Mesangial cell (primary cell): ENCODE measurements at places on chromosomes 6 and 20. TPM values are rescaled to one million over a fixed set of nuclear protein-coding genes. Genes with fewer than 3 reads are reported as not detected.

HCRTR2 gene
- total RNA-seq = not detected in 2 replicates

IP6K3 gene
- 0.98 and 8.2 TPM in 2 replicates for total RNA-seq

ZSCAN23 gene
- 0.65 and 7.4 TPM in 2 replicates for total RNA-seq

PTK7 gene
- 132 and 236 TPM in 2 replicates for total RNA-seq

FOXF2 gene
- total RNA-seq = not detected in 2 replicates

PPP1R10 gene
- 22.0 and 36.1 TPM in 2 replicates for total RNA-seq

SRMS gene
- total RNA-seq = not detected in 2 replicates

SLC16A10 gene
- 1.9 and 2.8 TPM in 2 replicates for total RNA-seq

PKIB gene
- 15.2 and 18.0 TPM in 2 replicates for total RNA-seq

XKR7 gene
- not detected in 2 replicates for total RNA-seq

ELOVL4 gene
- total RNA-seq = 1.3 and 2.2 TPM in 2 replicates

UQCC2 gene
- 26.7 and 50.4 TPM in 2 replicates for total RNA-seq

OVOL2 gene
- total RNA-seq = not detected in 2 replicates

LRP11 gene
- total RNA-seq = 27.8 and 28.0 TPM in 2 replicates

TXLNB gene
- not detected in 2 replicates for total RNA-seq

ATXN1 gene
- 10.9 and 22.2 TPM in 2 replicates for total RNA-seq

LPA gene
- total RNA-seq = not detected in 2 replicates

KIZ gene
- total RNA-seq = 2.1 and 7.9 TPM in 2 replicates

MACROD2 gene
- 0.49 and 1.4 TPM in 2 replicates for total RNA-seq

HLA-DPA1 gene
- 6.5 TPM in 1 of 2 replicates, not detected in the other for total RNA-seq

SAMD10 gene
- total RNA-seq = 6.4 and 10.3 TPM in 2 replicates

CLVS2 gene
- 0.16 TPM in 1 of 2 replicates, not detected in the other for total RNA-seq

SPATS1 gene
- total RNA-seq = not detected in 2 replicates

SLC35B2 gene
- 81.0 and 93.4 TPM in 2 replicates for total RNA-seq

CD24 gene
- 214 and 1,378 TPM in 2 replicates for total RNA-seq

ULBP3 gene
- 14.7 and 17.2 TPM in 2 replicates for total RNA-seq

POU5F1 gene
- 4.4 and 7.2 TPM in 2 replicates for total RNA-seq

TMEM200A gene
- 4.9 and 12.8 TPM in 2 replicates for total RNA-seq

FAM83D gene
- total RNA-seq = 3.7 and 76.1 TPM in 2 replicates

MATN4 gene
- total RNA-seq = not detected in 2 replicates

ARFGEF3 gene
- total RNA-seq = 2.6 and 3.9 TPM in 2 replicates

MRAP2 gene
- under 0.01 and 0.13 TPM in 2 replicates for total RNA-seq

DOK5 gene
- 1.3 and 6.2 TPM in 2 replicates for total RNA-seq

CDC25B gene
- 54.3 and 72.8 TPM in 2 replicates for total RNA-seq

RBM24 gene
- 5.9 and 9.9 TPM in 2 replicates for total RNA-seq

ENPP3 gene
- total RNA-seq = 0.13 TPM in 1 of 2 replicates, not detected in the other

CENPW gene
- 3.9 and 24.9 TPM in 2 replicates for total RNA-seq

UBD gene
- not detected in 2 replicates for total RNA-seq

CST4 gene
- not detected in 2 replicates for total RNA-seq

SLC35D3 gene
- not detected in 2 replicates for total RNA-seq

EDEM2 gene
- total RNA-seq = 37.5 and 60.3 TPM in 2 replicates

RALGAPB gene
- 17.7 and 17.8 TPM in 2 replicates for total RNA-seq

OR2B6 gene
- total RNA-seq = not detected in 2 replicates

TMEM217 gene
- 0.89 and 2.1 TPM in 2 replicates for total RNA-seq

WFDC10A gene
- not detected in 2 replicates for total RNA-seq

DEF6 gene
- 2.6 and 3.2 TPM in 2 replicates for total RNA-seq

L3MBTL3 gene
- total RNA-seq = 3.7 and 4.7 TPM in 2 replicates

ASIP gene
- not detected in 2 replicates for total RNA-seq

PTGIS gene
- total RNA-seq = 0.98 and 8.9 TPM in 2 replicates

GPX5 gene
- not detected in 2 replicates for total RNA-seq

IL17F gene
- total RNA-seq = not detected in 2 replicates
